ENCODE measurements at places on chromosomes 5 and 9.

DNA sequence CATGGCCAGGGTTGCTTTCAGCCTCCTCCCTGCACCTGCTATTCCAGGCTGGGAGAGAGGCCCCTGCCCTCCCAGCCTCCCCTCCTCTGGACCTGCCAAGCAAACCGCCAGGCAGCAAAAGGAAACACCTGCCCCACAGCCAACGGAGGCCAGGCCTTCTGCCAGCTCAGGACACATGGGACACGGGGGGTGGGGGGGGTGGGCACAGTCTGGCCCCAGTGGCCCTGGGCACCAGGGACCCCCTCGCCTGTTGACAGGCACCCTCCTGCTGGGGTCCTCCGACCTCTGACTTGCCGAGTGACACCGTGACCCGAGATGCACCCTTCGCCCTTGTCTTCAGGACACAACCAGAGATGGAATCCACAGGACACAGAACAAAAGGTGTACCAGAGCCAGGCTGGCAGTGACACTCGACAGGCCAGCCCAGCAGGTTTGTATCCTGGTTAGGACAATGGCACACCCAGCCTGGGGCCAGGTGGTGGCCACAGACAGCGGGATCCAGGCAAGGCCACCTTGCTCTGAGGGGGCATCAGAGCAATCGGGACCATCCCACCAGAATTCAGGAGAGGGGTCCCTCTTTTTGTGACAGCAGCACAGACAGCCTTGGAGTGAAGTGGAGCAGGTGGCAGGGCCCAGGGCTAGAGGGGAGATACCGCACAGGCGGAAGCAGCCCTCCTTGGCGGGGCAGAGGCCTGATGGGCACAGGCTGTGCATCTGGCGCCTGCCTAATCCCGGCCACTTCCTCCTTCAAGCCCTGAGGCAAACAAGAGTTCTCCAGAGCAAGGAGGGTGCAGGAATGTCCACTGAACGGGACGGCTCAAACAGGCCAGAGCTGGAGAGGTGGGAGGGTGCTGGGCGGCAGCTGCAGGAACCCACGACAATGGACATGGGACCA, 1.3 kb upstream of the TMEM210 start:
- DNase-seq, result no peak

- no peak for DNase-seq
Measured at GRCh38 chr5:88515881-88516819, 247.5 kb upstream of the TMEM161B start.

DNA sequence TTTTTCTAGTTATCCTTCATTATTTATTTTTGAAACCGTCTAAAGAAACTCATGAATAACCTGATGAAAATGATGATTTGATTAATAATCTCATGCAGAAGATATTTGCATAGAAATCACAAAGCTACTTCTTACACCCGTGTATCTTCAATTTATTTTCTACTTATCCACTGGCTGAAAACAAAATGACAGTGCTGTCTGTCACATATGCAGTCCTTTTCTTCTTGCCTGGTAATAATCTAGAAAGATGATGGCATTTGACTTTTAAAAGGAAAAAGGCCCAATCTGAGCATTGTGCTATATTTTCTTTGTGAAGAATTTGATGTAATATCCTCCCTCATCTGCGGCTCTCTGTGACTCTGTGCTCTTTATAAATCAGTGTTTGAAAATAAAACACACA, 253.3 kb downstream of the PRR16 start:
- DNase-seq, result no peak

GRCh38 chr5:131021646-131022045, 143.4 kb downstream of the HINT1 start:
- no peak for DNase-seq

Data from CD4-positive, alpha-beta T cell treated with Interleukin-17A for 1 hour (primary cell).